ENCODE measurements at places on chromosomes 4 and X. TPM values are rescaled to one million over a fixed set of nuclear protein-coding genes. Genes with fewer than 3 reads are reported as not detected.

The MAGEA2 gene
- total RNA-seq: not detected

The MAPK10 gene
- not detected for total RNA-seq

The EFNB1 gene
- total RNA-seq: 7.2 TPM

The CENPVL3 gene
- 0.22 TPM for total RNA-seq

Data from CD8-positive, alpha-beta memory T cell (primary cell).